NCI-H1694 treated with DMSO at 0.1 percent for 48 hours (cell line): ENCODE measurements at places on chromosomes 2 and 18.
A peak's percentile ranks its signal among the peaks of the same experiment; 100 is the strongest.

DNA sequence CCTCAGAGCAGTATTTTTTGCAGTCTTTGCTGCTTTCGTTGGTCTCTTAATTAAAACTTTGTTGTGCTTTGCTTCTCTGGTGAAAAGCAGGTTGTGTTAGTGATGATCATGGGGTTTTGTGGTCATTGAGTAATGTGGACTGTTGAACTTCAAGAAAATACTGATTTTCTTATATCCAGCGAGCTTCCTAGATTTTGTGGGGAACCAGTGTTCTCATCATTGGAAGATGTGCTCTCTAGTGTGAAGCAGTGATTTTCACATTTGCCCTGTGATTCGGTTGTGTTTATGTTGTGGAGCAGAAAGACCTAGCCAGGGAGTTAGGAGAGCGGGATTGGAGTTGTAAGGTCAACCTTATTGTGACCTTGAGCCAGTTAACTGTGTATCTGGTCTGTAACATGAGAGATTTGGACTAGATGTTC, 12.4 kb downstream of the ASAP2 start:
- no peak for DNase-seq

DNA sequence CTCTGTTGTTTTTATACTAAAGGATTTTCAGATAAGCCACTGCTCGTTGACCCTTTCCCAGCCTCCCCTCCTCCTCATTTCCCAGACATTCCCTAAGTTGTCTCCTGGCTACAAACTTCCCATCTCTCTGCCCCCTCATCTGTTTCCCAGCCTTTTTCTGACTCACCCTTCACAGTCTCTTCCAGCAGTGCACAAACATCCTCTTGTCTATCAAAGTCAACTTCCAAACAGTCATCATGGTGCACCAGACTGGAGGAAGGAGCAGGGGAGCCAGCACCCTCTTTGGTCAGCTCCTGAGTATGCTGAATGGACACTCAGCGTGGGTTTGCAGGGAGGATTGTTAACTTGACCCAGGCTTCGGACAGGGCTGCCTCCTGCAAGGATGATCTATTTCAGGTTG, 26.6 kb upstream of the SPRED2 start:
- no peak for DNase-seq

DNA sequence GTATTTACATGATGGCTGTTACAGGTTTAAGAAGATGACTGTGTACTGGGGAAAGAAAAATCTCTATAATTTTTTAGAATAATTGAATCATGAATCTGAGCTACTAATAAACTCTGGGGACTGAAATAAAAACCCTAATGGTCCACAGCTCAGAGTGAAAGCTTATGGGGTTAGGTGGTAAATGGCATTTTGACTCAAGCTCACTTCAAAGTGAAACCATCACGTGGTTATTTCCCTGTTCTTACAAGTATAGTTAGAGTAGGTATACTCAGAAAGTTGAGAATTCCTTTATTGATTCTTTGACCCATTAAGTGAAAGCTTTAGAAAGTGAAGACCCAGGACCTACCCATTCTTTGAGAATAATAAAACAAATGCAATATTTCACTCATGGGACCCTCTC, 626.2 kb upstream of the SETBP1 start:
- no peak for DNase-seq

- no peak for DNase-seq
These were observed 69.2 kb downstream of the RNF144A start for GRCh38 chr2:6986301-6986911.

DNA sequence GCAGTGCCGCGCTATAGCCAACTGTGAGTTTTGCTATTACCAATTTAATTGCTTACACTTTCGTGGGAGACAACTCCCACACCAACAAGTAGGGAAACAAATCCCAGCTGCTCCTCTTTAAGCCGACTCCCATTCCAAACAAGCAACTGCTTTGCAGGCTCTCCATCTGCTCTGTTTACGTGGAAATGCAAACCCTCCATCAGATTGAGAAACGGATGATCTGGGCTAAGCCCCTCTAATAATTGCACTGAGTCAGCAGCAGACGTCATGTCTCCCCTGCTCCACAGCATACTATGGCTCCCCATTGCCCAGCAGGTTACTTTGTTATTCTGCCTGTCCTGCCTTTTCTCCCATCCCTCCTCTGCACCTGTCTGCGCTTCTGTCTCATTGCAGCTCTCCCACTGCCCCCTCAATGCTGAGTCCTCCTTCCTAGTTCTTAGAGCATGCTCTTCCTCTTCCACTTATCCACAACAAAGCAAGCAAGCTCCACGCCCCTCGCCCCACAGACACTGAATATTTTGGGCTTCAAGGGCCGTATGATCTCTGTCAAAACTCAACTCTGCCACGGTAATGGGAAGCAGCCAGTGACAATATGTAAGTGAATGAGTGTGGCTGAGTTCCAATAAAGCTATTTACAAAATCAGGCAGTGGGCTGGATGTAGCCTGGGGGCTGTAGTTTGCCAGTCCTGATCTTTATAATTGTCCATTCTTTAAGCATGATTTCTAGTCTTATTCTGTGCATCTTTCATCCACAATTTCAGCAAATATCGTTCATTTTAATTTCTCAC, 39.5 kb upstream of the ARL4C start:
- DNase-seq: peak; percentile 96

- DNase-seq: no peak
These were observed 60.7 kb downstream of the PRELID3A start for GRCh38 chr18:12468445-12468844.

GRCh38 chr18:76376225-76376624, 118.8 kb downstream of the ZNF516 start:
- DNase-seq: no peak

GRCh38 chr2:28662044-28662443, 89.6 kb upstream of the PPP1CB start:
- no peak for DNase-seq

DNA sequence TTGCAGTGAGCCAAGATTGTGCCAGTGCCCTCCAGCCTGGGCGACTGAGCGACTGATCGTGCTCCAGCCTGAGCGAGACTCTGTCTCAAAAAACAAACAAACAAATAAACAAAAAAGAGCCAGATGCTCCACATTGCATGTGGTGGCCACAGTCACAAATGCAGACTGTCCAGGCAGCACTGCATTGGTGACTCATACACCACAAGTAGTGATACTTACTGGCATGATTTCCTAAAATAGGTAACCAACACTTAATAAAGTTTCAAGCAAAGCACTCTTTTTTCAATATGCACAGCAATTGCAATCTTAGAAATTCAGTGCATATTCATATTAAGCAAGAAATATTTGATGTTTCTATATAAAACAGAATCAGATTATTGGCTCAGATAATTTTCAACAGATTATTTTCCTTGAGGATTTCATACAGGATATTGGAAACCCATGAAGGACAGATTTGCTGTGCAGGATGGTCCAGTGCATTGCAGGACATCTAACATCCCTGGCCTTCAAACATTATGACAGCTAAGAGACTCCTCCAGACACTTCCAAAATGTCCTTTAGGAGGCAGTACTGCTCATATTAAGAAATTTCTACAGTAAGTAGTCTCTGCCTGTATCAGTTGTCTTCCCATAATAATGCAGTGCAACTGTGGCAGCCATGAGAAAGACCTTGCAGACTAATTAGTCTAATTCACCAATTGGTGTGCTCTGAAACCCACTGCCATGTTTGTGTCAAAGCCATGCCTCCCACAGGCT, 10.5 kb upstream of the SLC1A4 start:
- DNase-seq: no peak

DNA sequence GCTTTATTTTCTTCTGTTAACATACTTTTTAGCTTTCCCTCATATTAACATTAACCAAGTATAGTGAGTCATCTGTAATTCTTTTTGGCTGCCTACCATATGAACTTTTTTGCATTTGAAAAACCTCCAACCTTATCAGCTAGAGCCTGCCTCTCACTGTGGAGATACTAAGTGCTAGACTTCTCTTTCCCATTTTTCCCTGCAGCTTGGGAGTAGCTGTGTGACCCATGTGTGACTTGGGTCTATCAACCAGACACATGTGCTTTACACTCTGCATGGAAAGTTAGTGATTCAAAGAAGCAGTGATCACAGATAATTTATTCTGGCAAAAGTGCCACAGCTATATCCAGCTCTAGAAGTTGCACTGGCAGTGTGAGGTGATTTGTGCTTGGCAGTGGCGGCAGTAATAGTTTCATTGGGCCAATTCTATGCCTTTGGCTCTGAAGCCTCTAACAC, 36.3 kb downstream of the PREPL start:
- no peak for DNase-seq

DNA sequence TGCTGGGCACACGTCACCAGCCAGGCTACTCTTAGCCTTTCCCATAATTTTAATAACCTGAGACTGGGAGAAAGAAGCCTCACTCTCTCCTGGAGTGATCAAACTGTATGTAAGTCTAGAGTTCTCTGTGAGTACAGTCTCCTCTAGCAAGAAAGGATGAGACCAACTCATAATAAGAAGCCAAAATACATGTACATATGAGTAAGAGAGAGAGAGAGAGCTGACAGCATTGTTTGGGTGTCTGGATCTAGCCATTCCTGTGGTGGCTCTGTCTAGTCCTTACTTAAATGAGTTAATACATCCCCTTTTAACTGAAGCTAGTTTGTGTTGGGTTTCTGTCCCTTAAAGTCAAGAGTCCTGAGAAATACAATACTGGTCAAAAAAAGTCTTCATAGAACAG, 26.0 kb upstream of the ANXA4 start:
- no peak for DNase-seq

DNA sequence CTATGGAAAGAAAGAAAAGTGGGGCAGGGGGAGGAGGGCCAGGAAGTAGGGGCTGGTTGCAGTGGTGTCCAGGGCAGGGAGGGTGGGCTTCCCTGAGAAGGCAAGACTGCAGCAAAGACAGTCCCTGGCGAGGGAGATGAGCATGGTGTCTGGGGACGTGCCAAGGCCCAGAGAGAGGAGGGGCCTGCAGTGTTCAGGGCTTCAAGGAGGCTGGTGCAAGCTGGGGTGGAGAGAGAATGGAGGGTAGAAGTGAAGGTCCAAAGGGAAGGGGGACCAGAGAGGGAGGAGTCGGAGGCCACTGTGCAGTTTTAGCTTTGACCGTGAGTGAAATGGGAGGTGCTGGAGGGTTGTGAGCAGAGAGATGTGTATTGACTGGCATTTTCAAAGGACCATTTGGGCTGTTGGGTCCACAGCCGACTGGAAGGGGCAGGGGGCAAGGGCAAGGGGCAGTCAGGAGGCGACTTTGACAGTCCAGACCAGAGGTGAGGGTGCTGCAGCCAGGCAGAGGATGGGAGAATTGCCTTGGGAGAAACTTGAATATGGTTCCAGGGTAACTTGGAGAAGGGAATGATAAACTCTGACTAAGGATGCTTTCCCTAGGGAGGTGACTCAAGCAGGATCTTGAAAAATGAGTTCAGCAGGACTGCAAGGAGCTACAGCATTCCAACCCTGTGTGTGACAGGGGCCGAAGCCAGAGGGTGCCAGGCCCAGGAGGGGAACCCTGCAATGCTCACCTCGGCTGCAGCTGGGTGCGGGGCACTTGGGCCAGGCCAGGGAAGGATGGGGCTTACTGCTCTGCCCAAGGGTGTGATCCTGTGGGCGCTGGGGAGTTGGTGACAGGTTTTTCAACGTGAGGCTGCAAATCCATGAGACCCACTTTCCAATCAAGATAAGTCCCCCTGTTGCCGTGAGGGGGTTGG, 177.1 kb upstream of the HAAO start:
- no peak for DNase-seq

DNA sequence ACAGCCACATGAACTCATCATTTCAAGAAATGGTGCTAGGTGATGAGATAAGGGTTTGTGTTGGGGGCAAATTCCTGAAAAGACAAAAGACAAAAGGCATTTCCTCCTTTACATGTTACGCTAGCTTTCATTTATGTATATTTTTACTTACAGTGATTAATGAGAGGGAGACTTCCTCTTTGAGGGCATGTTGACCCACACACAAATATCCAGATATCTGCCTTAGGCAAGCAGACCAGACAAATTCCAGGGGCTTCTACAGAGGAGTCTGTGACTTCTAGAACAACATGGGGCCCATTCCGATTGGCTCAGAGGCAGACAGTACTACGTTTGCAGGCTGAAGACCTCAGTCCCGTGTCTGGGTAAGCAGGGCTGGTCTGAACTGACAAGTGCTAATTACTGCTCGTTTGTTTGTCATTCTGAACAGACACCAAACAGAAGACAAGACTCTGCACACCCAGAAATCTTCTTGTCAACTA, 74.8 kb upstream of the ST6GAL2 start:
- no peak for DNase-seq

DNA sequence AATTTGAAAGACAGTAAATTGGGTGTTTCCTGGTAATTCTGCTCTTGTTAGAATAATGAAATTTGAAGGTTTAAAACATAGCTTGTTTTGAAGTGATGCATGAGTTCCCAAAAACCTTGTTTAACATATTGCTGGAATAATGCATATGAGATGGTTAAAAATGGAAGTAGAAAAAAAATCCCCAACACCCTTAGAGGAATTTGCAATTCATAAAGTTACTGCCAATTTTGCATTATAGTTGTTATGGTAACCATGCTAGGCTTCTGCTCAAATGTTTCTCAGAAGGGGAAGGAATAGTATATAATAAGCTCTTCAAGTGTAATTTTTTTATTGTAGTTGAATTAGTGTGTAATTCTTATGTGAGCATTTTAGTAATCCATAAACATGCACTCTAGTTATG, 49.1 kb downstream of the FASTKD2 start:
- DNase-seq: no peak

DNA sequence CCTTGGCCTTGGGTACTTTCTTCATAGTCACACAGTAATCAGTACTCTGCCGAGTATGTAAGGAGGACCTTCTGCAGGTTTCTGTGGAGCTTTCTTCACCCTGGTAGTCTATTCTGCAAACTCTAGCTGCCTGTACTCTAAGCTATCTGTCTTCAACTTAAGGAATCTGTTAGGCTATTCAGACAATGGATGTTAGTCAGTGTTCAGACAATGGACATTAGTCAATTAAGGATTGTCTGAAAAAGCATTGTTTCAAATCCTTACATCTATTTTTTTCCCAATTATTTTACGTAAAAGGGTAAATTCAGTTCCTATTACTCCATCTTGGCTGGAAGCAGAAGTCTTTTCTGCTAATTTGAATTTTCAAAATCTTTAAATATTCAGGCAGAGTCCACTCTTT, 75.7 kb downstream of the WDR7 start:
- no peak for DNase-seq

GRCh38 chr2:215528555-215528954, 92.7 kb upstream of the FN1 start:
- no peak for DNase-seq
